H1 (cell line): ENCODE measurements at places on chromosomes 2 and 18. TPM values are rescaled to one million over a fixed set of nuclear protein-coding genes. Genes with fewer than 3 reads are reported as not detected.

DNA sequence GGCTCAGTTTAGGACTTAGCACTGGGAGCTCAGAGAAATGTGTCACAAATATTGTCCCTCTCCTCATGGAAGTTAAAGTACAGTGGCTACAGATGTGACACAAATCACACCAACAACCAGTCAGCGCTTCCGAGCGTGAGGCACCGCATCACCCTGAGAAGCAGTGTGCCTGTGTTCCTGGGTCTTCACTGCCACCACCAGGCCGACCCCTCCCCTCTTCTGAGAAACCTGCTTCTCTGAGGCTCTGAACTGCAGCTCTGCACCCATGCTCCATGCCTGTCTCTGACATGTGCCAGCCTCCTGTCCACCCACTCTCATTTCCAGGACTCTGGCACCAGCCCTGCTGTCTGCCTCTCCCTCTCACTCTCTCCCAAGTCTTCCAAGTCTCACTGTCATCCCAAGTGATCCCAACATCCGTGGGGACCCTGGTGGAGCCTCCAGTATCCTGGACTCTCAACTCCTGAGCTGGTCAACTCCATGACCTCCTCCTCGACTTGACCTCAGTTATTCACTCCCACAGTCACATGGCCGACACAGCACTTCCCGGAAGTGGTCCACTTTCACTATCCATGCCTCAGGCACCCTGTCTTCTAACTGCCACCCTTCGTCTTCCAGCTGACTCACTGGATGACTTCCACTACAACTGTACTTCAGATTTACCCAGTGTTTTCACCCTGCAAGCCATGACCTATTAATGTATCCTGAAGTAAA lies 73.5 kb downstream of the FBXO15 start:
- DNase-seq = no peak

DNA sequence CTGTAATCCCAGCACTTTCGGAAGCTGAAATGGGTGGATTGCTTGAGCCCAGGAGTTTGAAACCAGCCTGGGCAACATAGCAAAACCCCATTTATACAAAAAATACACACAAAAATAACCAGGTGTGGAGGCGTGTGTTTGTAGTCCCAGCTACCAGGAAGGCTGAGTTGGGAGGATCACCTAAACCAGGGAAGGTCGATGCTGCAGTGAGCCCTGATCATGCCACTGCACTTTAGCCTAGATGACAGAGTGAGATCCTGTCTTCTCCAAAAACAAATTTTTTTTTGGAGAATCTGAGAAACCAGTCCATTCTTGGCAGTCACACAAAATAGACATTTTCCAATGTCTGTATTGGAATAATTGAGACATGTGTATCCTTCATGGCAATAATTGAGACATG lies 46.8 kb downstream of the RAB27B start:
- no peak for DNase-seq

DNA sequence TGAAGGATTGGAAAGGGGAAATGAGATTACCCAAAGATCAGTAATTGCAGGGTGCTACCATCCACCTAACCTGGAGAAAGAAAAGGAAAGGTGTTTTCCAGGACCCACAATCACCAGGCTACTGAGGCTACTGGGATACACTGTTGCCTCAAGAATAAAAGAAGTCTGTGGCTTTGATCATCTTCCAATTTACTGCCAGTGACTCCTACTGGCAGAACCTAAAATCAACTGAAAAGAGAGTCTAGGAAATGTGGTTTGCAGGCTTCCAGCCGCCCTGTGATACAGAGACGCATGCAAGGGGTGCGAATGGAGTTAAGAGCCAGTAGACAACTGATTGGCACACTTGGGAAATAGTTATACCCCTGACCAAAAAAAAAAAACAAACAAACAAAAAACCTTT lies 16.6 kb upstream of the TTL start:
- no peak for DNase-seq

DNA sequence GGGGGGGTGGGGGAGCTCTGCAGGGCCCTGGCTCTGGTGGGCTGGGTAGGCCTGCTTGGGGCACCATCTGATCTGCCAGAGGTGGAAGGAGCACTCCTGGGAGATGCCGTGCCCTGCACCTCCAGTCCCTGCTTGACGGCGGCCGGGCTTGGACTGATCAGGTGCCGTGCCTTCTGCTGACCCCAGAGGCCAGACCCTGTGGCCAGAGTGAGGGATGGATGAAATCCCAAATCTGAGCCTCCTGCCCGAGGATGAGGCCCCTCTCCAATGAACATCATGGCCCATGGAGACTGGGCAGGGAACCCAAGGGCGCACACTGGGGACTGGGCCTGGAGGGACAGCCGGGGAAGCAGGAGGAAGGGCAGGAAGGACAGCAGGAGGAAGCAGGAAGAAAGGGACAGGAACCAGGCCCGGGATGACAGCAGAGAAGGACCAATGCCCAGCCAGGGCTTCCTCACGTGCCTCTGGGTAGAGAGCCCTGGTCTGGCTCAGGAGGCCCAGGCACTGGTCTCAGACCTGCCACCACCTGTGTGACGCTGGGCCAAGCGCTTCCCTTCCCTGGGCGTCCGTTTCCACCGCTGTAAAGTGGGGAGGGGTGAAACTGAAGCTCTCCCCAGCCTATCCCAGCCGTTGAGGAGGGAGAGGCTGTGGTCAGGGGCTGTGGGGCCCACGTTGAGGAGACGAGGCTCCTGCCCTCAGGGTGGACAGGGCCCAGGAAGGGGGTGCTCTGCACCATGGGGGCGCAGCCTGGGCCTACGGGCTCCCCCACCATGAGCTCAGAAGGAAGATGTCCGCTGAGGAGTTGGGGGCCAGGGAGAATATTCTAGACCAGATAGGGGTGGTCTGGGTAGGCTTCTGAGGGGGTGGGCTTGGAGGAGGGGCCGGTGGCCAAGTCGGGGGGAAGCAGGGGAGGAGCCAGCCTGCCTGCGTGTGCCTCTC lies 1.0 kb upstream of the GPR35 start:
- no peak for DNase-seq

The GCKR gene
- 0.30 and 0.33 TPM in 2 replicates for polyA plus RNA-seq
